ENCODE measurements at places on chromosomes 4 and X.

DNA sequence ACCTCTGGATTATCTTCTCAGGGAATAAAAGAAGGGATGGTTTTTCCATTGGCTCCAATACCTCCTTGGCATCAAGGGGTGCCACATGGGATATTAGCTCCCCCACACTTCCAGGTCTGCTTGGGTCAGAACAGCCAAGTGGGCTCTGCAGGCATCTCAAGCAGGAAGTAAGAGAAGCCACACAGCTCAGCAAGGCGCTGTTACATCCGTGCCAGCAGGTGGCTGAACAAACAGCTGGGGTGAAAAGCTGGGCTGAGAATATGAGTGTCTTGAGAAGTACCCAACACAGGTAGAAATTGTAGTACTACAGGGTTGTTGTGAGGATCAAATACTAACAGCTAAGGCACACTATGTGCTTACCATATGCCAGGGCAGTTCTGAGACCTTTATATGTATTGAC lies 76.7 kb upstream of the TMEM150C start:
- no peak for DNase-seq

GRCh38 chr4:173076903-173077634 lies 91.5 kb upstream of the GALNT7 start:
- DNase-seq, result no peak

GRCh38 chrX:115939636-115940160 lies 230.8 kb upstream of the AGTR2 start:
- DNase-seq, result no peak

GRCh38 chrX:111244235-111244750 lies 26.0 kb downstream of the CAPN6 start:
- no peak for DNase-seq

GRCh38 chrX:23228950-23229448 lies 105.7 kb upstream of the PTCHD1 start:
- DNase-seq, result no peak

Measured in activated naive CD8-positive, alpha-beta T cell treated with anti-CD3 and anti-CD28 coated beads, Interleukin-2, amount 50 U/mL, for 16 hours (primary cell).